Testis (tissue), 5 donors: ENCODE measurements at places on chromosomes 7 and 10. TPM values are rescaled to one million over a fixed set of nuclear protein-coding genes. Genes with fewer than 3 reads are reported as not detected.

NAT16 gene
- polyA plus RNA-seq, result 0.26 TPM

DNA sequence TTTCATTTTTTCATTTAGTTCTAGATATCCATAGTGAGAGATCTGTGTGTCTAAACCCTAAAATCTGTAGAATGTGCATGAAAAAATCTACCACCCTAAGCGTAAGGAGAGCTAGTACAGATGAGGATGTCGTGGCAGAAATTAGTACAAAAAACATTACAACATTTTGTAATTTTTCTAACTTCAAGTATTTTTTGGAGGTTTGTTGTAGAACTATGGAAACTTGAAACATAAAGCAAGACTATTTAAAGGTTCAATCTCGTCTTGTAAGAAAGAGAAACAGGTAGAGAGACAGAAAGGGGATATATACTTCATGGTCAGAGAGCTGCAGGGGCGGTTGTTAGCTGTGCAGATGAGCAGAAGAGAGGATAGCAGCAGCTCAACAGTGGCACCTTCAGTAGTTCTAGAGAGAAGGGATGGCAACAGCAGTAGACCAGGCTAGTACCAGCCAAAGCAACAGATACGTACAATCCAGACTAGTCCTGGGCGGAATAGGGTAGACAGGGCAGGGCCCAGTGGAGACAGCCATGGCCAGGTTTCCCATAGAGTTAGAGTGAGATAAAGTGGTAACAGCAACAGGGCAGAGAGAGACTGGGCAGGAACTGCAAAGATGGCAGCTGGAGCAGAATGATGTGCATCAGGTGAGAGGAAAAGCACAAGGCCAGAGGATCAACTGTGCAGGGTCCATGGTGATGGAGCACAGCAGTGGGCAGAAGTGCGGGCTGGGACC lies 145.2 kb downstream of the FRMD4A start:
- H3K36me3 ChIP-seq, result no peaks in the 10 kb centered on the region
- H3K4me3 ChIP-seq, result no peak overlapping the region
- no peak overlapping the region for H3K27ac ChIP-seq
- no peaks in the 10 kb centered on the region for H3K27me3 ChIP-seq
- DNase-seq, result peak; percentile 34

GRCh38 chr10:73136627-73137026 lies 26.4 kb downstream of the NUDT13 start:
- H3K4me1 ChIP-seq, result no peaks in the 10 kb centered on the region
- H3K36me3 ChIP-seq, result no peaks in the 10 kb centered on the region
- no peak overlapping the region for H3K4me3 ChIP-seq
- no peak for DNase-seq

PIP gene
- polyA plus RNA-seq, result not detected

DNA sequence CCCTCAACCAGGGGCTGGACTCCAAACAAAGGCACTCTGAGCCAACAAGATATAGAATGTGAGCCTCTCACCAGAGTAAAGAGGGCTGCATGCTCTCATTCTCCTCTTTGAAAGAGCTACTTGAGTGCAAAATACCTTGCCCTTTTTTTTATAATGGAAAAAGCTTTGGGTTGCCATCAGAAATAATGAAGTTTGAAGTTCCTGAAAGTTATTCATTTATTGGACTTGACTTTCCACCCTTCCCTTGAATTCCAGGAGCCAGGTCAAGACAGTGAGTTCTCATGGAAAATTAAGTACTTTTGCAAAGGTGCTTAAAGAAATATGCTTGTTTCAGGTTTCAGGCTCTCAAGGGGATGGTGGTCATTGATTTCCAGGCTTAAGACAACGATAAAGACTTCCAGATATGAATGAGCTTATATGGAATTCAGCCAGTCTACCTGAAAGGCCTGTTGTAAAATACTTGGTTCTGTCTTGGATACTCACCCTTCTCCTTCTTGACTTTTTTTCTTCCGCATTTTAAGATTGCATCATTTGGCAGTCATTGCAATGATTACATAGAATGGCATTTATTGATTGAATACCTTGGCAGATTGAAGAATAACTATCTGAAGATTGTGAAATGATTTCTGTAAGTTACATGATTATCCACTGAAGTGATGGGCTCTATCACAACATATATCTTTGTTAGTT lies 696.4 kb downstream of the INHBA start:
- no peak overlapping the region for H3K4me3 ChIP-seq
- no peaks in the 10 kb centered on the region for H3K4me1 ChIP-seq
- H3K36me3 ChIP-seq, result no peaks in the 10 kb centered on the region

DNA sequence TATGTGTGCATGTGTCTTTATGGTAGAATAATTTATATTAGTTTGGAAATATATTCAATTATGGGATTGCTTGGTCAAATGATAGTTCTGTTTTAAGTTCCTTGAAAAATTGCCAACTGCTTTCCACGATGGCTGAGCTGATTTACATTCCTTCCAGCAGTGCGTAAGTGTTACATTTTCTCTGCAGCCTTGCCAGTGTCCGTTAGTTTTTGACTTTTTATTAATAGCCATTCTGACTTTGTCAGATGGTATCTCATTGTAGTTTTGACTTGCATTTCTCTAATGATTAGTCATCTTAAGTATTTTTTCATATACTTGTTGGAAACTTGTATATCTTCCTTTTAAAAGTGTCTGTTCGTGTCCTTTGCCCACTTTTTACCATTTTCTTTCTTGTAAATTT lies 434.2 kb upstream of the POT1 start:
- no peak overlapping the region for H3K27ac ChIP-seq
- H3K27me3 ChIP-seq, result no peaks in the 10 kb centered on the region
- H3K4me1 ChIP-seq, result no peaks in the 10 kb centered on the region
- H3K36me3 ChIP-seq, result no peaks in the 10 kb centered on the region
- DNase-seq, result no peak
- no peak overlapping the region for H3K4me3 ChIP-seq

- no peaks in the 10 kb centered on the region for H3K27me3 ChIP-seq
- H3K4me1 ChIP-seq, result no peaks in the 10 kb centered on the region
- no peak overlapping the region for H3K4me3 ChIP-seq
- H3K27ac ChIP-seq, result no peak overlapping the region
- DNase-seq, result no peak
These were observed 14.8 kb upstream of the WNT16 start for GRCh38 chr7:121313793-121314676.

CALHM3 gene
- polyA plus RNA-seq, result 0.88 TPM

DNA sequence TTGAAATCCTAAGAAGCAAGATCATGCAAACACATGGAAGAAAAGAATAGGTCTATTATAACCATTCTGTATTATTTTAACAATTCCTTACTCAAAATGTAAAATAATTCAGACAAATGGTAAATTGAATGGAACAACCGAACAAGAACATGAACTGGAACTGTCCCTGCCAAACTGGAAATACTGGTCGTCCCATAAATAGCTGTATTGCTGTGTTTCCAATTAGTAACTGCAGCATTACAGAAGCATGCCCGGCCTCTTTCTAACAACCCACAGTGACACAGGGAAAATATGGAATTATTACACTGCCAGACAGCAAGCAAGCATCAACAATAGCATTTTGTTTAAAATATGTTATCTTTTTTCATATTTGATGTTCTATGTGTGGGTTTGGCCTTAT lies 1138.5 kb upstream of the PHF14 start:
- no peak for DNase-seq
- H3K27me3 ChIP-seq, result no peaks in the 10 kb centered on the region
- no peaks in the 10 kb centered on the region for H3K4me1 ChIP-seq
- no peak overlapping the region for H3K4me3 ChIP-seq
- H3K36me3 ChIP-seq, result no peaks in the 10 kb centered on the region
